ENCODE measurements at places on chromosomes 16 and 17.

DNA sequence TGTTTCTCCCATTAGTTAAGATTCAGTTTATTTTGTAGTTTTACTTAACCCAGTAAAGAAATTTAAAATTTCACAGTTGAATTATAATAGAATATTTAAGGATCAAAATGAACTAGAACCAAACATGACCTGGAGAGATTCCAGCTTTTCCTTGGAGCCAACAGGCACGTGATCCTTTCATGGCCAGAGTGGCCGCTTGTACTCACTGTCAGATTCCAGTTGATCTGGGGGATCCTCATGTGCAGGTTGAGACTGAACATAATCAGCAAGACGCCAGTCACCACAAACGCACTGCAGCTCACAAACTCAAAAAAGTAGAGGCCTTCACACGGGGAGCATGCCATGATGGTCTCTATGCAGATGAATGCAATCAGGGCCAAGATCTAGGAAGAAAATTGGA is 31.7 kb downstream of the CMTM3 start:
- DNase-seq: no peak

DNA sequence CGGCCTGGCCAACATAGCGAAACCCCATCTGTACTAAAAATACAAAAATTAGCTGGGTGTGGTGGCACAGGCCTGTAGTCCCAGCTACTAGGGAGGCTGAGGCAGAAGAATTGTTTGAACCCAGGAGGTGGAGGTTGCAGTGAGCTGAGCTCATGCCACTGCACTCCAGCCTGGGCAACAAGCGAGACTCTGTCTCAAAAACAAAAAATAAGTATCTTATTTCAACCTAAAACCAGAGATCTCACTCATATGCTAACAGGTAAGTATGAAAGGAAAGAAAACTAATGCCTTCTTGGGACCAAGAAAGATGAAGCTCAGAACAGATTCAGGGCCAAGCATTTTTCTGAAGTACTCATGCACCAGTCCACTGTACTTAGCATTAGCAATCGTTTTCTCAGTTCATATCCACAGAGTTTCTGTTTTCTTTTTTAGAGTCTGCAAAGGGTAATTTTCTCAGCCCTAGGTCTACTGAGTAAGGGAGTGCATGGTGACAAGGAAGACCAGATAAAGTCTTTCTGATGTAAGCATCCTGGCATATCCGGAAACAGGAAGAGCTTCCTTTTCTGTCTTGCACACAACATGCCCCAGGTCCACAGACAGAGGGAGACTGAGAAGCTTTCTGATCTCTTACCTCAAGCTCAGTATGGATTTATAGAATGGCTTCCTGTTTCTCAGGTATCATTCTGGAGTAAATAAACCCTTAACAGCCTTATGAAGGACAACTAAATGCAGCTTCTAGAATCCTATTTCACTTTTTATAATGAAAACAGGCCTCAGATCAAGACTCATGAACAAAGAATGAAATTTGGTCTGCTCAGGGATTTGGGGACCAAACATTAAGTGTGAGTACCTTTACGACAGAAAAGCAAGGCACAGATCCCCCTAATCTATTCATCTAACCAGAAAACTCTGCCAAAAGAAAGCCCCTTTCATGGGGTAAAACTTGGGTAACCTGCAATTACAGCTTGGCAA is 38.7 kb upstream of the FOXJ1 start:
- DNase-seq: peak; percentile 77

- no peak for DNase-seq
Measured at GRCh38 chr17:21152731-21153130, 26.0 kb downstream of the DHRS7B start.

GRCh38 chr16:50697881-50698767 is 4.7 kb downstream of the NOD2 start:
- no peak for DNase-seq

GRCh38 chr17:77568540-77568939 is 390.0 kb upstream of the TNRC6C start:
- no peak for DNase-seq

Measured in DND-41 (cell line).